Activated naive CD4-positive, alpha-beta T cell treated with anti-CD3 and anti-CD28 coated beads, Interleukin-2, amount 50 U/mL, for 16 hours (primary cell): ENCODE measurements at places on chromosomes 2 and 18.

GRCh38 chr18:51193621-51194287 lies 3.7 kb downstream of the MEX3C start:
- DNase-seq = no peak

DNA sequence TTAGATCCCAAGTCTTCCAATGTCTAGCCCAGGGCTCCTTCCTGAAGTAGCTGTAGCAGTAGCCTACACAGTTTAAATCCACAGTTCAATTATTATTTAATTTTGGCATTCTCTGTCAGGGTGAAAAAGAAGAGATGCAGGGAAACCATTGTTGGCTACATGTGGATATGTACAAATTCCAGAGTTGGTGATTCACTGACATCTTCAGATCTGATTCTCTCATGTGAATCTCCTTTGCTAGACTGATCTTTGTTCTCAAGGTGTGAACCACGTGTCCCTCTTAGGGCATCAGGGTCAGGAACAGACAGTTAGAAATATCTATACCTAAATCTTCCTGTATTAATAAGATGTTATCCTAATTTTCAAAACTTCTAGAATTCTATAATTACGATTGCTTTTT lies 36.7 kb downstream of the ADCYAP1 start:
- no peak for DNase-seq

- DNase-seq = no peak
Measured at GRCh38 chr2:222864296-222864695, 3.5 kb downstream of the ACSL3 start.

- no peak for DNase-seq
Measured at GRCh38 chr18:10482985-10483949, 28.8 kb downstream of the APCDD1 start.

- no peak for DNase-seq
Measured at GRCh38 chr2:19841918-19842693, 59.7 kb downstream of the TTC32 start.

GRCh38 chr2:224909885-224910573 lies 132.2 kb downstream of the DOCK10 start:
- DNase-seq = no peak

- DNase-seq = no peak
Measured at GRCh38 chr18:8844721-8845148, 139.4 kb downstream of the MTCL1 start.

DNA sequence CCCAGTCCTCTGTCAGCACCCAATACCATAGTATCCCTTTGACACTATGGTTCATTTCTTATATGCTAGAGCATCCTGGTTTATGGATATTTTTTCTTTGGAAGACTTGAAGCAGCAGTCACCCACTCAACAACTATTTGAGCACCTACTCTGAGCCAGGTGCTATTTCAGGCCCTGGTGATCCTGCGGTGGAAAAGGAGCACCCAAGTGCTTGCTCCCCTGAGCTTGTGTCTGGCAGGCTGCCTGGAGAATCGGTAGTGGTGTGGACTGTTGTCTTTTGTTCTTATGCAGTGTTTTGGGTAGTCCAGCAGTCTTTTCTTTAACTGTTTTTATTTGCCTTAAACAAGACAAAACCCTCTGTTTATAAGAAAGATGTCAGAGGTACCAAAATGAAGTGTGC lies 28.9 kb downstream of the NCK2 start:
- DNase-seq = no peak

- no peak for DNase-seq
Measured at GRCh38 chr2:178008636-178009289, 63.8 kb downstream of the PDE11A start.

DNA sequence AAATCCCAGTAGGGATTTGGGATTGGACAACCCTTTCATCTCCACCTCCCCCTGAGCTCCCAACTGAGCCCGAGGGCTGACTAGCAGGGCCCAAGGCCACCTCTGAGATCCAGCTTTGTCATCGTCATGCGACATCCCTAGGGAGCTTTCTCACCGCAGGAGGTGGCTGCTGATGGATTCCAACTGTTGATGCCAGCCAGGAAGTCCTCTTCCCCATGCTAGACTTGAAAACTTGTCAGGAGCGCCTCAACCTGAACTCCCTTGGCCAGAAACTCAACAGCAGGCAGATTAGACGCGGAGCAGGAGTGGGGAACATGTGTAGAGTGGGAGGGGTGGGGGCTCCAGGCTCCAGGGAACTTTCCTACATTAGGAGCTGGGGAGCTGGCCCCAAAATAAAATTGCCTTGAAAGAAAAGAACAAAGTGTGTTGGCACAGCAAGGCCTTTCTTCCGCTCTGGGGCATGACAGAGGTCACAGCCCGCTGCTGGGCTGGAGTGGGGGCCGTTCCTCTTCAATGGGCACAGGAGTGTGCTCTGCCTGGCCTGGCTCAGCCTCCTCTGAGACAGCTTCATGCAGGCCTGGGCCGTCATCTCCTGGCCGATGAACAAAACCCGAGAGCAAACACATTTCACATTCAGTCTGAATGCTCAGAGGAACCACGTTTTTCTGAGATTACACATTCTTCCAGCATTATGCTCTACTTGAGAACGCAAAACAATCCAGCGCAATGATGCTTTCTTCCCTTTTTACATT lies 34.5 kb downstream of the EMILIN2 start:
- DNase-seq = no peak

DNA sequence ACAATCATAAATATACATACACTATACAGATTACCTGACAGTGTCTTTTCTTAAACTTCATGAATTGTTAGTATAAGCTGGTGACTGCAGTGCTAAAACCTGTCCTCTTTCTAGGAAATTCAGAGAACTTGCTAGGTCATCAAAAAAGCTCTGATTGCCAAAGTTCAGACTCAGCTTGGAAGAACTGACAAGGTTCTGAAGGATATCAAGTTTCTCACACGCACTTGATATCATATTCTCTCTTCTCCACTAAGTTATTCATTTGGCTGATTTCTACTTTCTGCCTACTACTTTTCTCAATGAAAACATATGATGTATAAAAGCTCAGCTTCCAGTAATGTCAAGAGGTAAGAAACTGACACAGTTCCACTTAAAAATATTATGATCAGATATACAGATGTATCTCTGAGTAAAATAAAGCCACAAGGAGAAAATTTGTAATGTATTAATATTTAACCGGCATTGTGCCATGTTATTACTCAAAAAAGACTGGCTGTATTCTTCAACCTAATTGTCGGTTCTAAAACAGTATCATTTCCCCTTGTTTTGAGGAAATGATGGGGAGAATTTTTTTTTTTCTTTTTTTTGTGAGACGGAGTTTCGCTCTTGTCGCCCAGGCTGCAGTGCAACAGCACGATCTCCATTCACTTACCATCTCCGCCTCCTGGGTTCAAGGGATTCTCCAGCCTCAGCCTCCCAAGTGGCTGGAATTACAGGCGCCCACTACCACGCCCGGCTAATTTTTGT lies 2.4 kb downstream of the OSBPL1A start:
- no peak for DNase-seq

- no peak for DNase-seq
Measured at GRCh38 chr18:75201282-75202270, 7.4 kb downstream of the PTGR3 start.
